Dermis blood vessel endothelial cell (primary cell): ENCODE measurements at places on chromosomes 2 and 18. TPM values are rescaled to one million over a fixed set of nuclear protein-coding genes. Genes with fewer than 3 reads are reported as not detected.

Gene ARHGEF33
- total RNA-seq, result 0.14 and 0.34 TPM in 2 replicates

Gene RNF125
- 4.3 and 9.4 TPM in 2 replicates for total RNA-seq

DNA sequence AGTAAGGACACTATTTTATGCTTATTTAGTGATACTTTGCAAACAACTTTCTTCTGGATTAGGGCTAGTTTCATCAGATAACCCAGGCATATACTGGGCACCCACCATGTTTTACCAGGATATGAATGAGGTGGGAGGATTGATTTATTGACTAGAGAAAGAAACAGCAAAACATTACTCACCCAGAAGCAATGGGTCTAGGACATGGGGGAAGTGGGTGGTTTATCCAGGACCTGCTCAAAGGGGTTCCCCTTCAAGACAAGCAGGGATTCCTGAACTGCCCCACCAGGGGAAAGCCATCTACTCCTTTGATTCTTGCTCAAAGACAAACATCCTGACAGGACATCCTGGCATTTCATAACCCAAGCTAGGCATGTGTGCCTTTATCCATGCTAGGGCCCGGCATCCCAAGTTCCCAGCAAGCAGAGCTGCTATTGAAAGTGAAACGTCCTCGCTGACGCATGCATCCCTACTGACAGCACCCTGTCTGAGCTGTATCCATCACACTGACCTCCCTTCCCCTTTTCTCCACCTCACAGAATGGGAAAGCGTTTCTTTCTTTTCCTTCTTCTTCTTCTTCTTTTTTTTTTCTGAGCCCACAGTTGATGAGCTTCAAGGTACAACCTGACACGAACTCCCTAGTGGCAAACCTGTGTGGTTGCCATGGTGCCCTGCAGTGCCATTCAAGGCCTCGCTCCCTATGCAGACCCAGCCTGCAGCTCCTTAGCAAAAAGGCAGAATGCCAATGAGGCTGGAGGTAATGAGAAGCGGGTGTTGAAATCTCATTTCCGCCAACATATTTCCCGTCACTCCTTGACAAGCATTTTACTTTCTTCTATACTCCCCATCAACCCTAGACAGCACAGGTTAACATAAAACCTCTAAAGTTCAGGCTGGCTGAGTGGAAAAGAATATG, 70.5 kb downstream of the CLHC1 start:
- DNase-seq, result peak; percentile 87

DNA sequence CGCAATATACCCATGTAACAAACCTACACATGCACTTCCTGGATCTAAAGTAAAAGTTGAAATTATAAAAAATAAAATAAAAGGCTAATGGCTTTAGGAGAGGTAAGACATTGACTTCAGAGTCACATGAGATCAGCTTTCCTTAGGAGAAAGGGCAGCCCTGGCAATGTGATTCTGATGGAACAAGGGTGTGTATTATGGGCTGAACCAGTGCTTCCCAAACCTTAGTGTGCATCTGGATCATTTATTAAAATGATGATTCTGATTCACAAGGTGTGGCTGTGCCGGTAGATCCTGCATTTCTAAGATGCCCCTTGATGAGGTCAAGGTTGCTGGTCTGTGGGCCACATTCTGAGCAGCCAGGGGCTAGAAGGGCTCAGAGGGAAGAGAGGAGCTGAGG, 42.6 kb downstream of the LAMA3 start:
- DNase-seq, result no peak

DNA sequence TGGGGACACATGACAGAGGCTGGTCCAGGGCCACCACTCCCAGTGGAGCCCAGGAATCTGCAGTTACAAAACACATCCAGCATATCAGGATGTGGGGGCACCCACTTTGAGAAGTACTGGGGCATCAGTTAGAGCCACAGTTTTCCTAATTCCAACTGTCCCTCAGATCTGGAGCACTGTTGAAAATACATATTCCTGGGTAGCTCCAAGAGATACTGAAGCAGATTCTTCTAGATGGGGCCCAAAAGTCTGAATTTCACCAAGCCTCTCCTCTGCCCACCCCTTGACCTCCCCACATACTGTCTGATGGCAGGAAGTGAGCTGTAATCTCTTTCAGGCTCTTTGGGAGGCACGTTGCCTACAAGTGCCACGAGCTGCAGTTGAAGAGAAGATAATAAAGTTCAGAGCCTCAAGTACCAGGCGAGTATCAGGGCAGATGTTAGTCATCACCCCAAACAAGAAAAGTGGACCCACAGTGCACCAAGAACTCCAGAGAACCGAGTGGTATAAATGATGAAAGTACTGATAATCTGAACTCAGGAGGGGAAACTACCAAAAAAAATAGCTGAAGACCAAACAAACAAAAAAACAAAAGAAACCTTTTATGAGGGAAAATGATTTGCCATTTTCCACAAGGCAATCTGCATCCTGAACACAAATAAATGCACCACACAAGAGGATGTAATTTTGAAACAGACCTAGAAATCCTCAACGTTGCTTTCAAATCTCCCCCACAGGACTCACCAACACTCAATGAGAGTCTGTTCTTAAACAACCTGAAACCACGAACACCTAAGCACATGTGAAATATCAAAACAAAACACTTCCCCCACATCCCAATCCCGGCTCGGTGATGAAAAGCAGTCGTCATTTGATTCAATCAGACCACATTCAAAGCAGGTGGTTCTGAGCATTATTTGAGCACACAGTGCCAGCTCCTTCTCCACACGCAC, 98.7 kb downstream of the TCF4 start:
- DNase-seq, result peak; percentile 43
